HCT116 (cell line): ENCODE measurements at places on chromosomes 16 and 17. TPM values are rescaled to one million over a fixed set of nuclear protein-coding genes. Genes with fewer than 3 reads are reported as not detected.

DNA sequence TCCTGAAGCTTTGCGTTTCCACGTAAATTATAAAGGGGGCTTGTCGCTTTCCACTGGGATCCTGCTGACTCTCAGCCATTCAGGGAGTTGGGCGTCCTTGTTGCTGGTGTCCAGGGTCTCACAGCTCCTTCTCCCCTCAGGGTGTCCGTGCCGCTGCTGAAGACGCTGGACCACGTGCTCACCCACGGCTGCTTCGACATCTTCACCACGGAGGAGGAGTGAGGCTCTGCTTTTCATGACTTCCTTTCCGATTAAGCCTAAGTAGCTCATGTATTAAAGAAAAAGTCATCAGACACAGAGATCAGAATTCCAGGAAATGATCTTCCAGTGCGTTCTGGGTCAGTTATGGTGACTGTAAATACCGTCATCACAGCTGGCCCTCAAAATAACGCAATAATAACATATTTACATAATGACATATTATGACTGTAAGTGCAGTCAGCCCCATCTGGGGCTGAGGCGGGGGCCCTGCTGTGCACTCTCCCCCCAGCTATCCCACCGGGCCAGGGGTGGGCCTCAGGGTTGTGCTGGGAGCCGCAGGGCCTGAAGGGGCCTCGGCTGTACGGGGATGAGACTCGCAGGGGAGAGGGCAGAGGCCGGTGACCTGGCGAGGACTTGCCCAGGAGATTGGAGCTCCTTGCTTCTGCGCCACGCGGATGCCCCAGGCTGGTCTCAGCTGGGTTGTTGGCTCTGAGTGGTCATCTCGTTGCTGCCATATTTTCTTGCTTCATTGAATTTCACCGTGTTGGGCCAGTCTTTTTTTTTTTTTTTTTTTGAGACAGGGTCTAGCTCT lies 92.9 kb upstream of the ZNF750 start:
- peaks cover 5% of the 10 kb centered on the region for H3K36me3 ChIP-seq
- no peaks in the 10 kb centered on the region for H3K27me3 ChIP-seq

GRCh38 chr17:78709119-78709681 lies 72.9 kb downstream of the CYTH1 start:
- no peak overlapping the region for H3K27ac ChIP-seq
- H3K36me3 ChIP-seq = no peaks in the 10 kb centered on the region
- no peak for DNase-seq
- H3K4me1 ChIP-seq = peaks cover 14% of the 10 kb centered on the region

Gene WDR90
- total RNA-seq = 73.7 TPM

- no peaks in the 10 kb centered on the region for H3K4me1 ChIP-seq
- H3K27ac ChIP-seq = no peak overlapping the region
- H3K36me3 ChIP-seq = no peaks in the 10 kb centered on the region
- H3K4me3 ChIP-seq = no peak overlapping the region
These were observed 143.9 kb downstream of the SNX29 start for GRCh38 chr16:12120217-12120981.

Gene CD300A
- total RNA-seq = 0.71 TPM

GRCh38 chr16:78487471-78487870 lies 388.0 kb downstream of the WWOX start:
- DNase-seq = no peak
- H3K36me3 ChIP-seq = no peaks in the 10 kb centered on the region
- H3K27me3 ChIP-seq = no peaks in the 10 kb centered on the region
- no peaks in the 10 kb centered on the region for H3K4me1 ChIP-seq

Gene SP6
- total RNA-seq = 10.8 TPM

Gene WFIKKN2
- total RNA-seq = 0.05 TPM

DNA sequence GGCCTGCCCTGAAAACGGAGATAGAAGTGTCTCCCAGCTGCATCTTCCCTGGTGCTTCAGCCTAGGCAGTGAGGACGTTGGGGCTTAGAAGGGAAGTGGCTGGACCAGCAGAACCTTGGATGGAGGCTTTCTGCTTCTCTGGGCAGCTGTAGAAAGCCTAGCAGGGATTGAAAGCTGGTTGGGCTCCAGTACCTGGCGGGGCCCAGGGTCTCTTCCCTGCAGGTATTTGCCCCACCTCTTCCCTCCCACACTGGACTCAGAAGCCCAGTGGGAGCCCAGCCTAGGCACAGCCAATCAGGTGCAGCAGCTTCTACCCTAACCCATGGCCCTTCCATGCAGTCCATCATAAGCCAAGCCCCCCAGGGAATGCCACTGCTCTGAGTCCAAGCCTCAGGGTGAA lies 190.3 kb upstream of the IRX6 start:
- no peak overlapping the region for H3K4me3 ChIP-seq
- no peaks in the 10 kb centered on the region for H3K36me3 ChIP-seq
- no peak overlapping the region for H3K27ac ChIP-seq

- no peak overlapping the region for H3K4me3 ChIP-seq
- H3K36me3 ChIP-seq = no peaks in the 10 kb centered on the region
- peaks cover 18% of the 10 kb centered on the region for H3K27me3 ChIP-seq
- no peaks in the 10 kb centered on the region for H3K4me1 ChIP-seq
- DNase-seq = no peak
- H3K27ac ChIP-seq = no peak overlapping the region
These were observed 85.2 kb upstream of the HSBP1 start for GRCh38 chr16:83722456-83723183.

Gene KRT32
- 0.42 TPM for total RNA-seq

DNA sequence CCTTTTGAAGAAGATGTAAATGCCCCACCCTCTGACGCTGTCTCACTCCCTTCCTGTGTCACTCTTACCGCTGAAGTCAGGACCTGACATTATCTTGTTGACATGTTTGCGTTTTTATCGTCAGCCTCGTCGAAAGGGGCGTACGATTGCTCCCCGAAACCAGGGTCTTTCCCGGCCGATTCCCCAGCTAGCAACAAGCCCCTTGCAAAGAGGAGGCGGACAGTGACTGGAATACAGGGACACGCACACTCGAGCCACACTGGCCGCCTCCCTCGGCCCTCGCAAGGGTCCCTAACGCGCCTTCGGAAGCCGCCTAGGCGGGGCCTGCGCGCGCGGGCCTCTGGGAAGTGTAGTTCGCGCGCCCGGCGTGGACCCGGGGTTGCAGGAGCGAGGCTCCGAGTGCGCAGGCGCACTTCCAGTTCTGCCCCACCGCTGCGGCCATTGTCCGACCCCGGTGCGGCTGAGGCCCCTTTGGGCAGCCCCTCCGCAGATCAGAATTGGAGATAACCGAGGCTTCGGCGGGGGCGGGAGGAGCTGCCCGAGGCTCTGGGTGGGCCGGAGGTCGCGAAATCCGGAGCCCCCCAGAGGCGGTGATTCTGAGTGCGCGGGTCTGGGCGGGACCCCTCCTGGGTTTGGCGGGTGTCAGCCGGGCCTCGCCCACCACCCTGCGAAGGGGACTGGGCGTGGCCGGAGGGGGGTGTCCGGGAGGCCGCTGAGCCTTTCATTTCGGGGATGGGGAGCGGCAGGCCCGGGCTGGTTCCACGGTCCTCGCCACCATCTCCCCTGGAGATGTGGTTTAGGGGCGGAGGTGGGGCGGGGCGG lies at the start of gene ZFP90:
Gene ZFP90 (plus strand): TSS at position 412 of the 822 bp plus-strand sequence. CDS start 502 bp downstream, outside the sequence.
- H3K36me3 ChIP-seq = no peaks in the 10 kb centered on the region
- peak within 1 kb of the TSS; percentile 88 for H3K4me3 ChIP-seq
- peaks cover 2% of the 10 kb centered on the region; the same call in 1 of the 2 replicates for H3K4me1 ChIP-seq
- peak within 1 kb of the TSS; percentile 62 for H3K27ac ChIP-seq

- no peak overlapping the region for H3K4me3 ChIP-seq
- H3K27me3 ChIP-seq = no peaks in the 10 kb centered on the region
- H3K27ac ChIP-seq = no peak overlapping the region
- no peaks in the 10 kb centered on the region for H3K36me3 ChIP-seq
- H3K4me1 ChIP-seq = peaks cover 11% of the 10 kb centered on the region
- DNase-seq = no peak
These were observed 5.2 kb upstream of the TMEM97 start for GRCh38 chr17:28313841-28314240.

DNA sequence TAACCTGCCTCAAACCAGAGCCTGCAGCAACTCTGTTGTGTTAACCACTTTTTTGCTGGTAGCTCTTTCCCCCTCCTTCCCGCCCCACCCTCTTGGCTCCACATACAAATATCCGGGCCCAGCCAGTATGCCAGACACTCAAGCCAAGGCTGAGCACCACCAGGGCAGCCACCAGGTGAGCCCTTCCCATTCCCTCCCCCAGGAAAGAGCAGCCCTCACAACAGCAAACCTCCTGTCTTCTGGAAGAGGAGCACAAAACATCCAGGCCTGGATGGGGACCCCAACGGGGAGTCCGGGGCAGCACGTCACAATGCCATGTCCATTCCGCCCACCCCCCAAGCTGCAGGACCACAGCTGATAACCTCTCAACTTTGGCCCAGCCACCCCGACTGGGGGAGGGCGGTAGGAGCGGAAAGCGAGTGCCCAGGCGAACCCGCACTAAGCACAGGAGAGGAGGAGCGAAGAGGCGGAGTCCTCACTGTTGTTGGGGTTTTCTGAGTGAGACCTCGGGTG lies 757 bp downstream of the ORMDL3 start:
- H3K27ac ChIP-seq = peak overlapping the region; percentile 87
- no peaks in the 10 kb centered on the region for H3K27me3 ChIP-seq
- peaks cover 21% of the 10 kb centered on the region for H3K36me3 ChIP-seq
- H3K4me1 ChIP-seq = peaks cover 23% of the 10 kb centered on the region

DNA sequence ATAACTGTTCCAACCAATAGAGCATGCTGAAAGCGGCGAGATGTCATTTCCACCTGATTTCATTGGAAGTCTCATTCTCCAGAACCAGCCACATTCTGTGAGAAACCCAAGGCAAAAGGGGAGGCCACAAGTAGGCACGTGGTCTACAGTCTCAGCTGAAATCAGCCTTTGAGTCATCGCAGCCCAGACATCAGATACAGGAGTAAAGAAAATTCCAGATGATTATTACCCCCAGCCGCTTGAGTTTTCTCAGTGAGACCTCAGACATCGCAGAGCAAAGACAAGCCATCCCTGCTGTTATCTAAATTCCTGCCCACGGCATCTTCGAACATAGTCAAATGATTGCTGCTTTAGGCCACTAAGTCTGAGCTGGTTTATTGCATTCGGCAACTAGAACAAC lies 23.1 kb downstream of the STAT3 start:
- no peaks in the 10 kb centered on the region for H3K36me3 ChIP-seq
- H3K4me1 ChIP-seq = peaks cover 20% of the 10 kb centered on the region
- no peak overlapping the region for H3K4me3 ChIP-seq

DNA sequence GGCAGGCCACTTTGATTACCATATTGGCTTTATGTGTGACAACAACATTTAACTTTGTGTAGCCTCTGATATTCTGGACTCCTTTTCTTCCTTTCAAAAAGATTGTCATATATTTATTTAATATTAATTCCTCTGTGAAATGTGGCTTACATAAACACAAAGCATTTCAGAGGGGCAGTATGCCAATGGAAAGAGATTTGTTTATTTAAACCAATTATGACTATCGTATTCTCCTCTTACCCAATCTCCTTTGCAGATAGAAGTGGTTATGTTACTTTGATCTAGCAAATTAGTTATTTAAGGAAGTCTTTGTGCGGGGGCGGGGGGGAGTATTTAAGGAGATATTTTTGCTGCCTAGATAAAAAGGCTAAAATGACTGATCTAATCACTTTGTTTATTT lies 573.7 kb upstream of the KIF2B start:
- H3K36me3 ChIP-seq = no peaks in the 10 kb centered on the region
- no peaks in the 10 kb centered on the region for H3K27me3 ChIP-seq
- no peak overlapping the region for H3K27ac ChIP-seq
- H3K4me1 ChIP-seq = no peaks in the 10 kb centered on the region

Gene STAC2
- total RNA-seq = not detected

- no peak overlapping the region for H3K27ac ChIP-seq
- H3K4me3 ChIP-seq = no peak overlapping the region
- peaks cover 11% of the 10 kb centered on the region for H3K27me3 ChIP-seq
- no peaks in the 10 kb centered on the region for H3K36me3 ChIP-seq
These were observed 22.9 kb downstream of the IKZF3 start for GRCh38 chr17:39841134-39841683.

DNA sequence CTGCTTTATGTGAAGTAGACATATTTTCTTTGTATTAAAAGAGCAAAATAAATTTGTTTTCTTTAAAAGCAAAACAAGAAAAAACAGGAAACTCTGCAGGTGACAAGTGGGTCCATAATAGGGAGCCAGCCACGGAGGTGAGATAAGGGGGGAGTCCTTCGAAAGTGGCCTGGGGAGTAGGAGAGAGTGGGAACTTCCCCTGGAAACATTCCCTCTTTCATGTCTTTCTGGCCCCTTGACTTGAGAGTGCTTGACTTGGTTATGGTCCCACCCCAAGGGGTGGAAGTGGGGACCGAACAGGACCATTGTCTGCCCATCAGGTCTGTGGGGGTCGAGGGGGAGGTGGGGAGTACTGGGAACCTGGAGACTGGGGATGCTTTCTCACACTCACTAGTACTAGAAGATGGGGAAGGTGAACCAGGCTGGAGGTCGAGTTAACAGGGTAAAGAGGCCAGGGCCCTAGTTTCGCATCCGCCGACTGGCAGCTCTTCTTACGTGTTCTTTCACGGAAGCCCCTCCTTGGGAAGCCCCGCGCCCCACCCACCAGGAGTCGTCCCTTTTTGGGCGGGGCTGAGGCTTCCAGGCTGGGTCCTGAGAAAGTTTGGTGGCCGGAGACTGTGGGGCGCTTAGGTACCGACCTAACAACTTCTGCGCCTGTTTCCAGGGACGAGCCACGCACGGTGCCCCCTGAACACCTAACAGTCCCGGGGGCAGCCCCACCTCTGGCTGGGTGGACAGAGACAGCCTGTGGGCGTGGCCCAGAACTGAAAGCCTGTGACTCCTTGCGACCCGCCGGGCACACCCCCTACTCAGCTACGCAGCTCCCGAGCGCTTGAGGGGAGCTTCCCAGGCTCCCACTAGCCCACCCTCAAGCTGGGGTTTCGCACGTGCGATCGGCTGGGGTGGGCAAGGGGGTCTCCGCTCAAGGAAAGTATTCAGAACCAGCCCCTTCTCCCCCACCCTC lies 790 bp downstream of the TRADD start:
- peak overlapping the region; percentile 80 for H3K4me3 ChIP-seq
- no peaks in the 10 kb centered on the region for H3K27me3 ChIP-seq
- no peaks in the 10 kb centered on the region for H3K36me3 ChIP-seq
- DNase-seq = no peak
- peak overlapping the region; percentile 69 for H3K27ac ChIP-seq

GRCh38 chr16:83728492-83728891 lies 79.3 kb upstream of the HSBP1 start:
- H3K27ac ChIP-seq = no peak overlapping the region
- DNase-seq = no peak
- no peaks in the 10 kb centered on the region for H3K36me3 ChIP-seq
- no peak overlapping the region for H3K4me3 ChIP-seq
- H3K27me3 ChIP-seq = 0 out of 2 replicates have a peak, but pooled peaks cover 9% of the 10 kb centered on the region

DNA sequence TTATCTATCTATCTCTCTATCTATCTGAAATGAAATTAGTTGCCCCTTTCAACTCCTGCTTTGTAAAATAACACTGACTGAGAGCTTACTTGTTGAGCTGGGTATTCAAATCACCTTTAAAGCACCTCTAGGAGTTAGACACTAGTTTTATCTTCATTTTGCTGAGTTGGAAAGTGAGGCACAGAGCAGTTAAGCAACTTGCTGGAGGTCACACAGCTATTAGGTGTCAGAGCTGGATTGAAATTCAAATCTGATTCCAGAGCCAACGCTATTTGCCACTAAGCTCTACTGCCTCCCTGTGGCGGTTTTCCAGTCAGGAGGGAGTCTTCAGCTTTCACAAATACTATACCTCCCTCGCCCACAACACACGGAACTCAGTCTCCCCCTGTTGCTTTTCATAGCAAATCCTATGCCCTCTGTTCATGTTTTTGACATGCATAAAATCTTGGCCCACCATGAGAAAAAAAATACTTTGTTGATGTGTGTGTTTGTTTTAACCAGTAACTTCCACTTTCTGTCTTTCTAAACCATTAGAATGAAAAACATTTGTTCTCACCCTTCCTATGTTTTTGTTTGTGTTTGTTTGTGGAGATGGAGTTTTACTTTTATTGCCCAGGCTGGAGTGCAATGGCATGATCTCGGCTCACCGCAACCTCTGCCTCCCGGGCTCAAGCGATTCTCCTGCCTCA lies 74.8 kb upstream of the SMURF2 start:
- H3K27me3 ChIP-seq = no peaks in the 10 kb centered on the region
- peak; percentile 61 for DNase-seq
- no peak overlapping the region for H3K4me3 ChIP-seq
- peaks cover 33% of the 10 kb centered on the region; the same call in 1 of the 2 replicates for H3K4me1 ChIP-seq
- no peaks in the 10 kb centered on the region for H3K36me3 ChIP-seq
- no peak overlapping the region for H3K27ac ChIP-seq

Gene HAS3
- 140 TPM for total RNA-seq
